ENCODE measurements at places on chromosomes 5 and 9.

GRCh38 chr9:76818271-76818670, 54.0 kb downstream of the PCA3 start:
- DNase-seq, result no peak

DNA sequence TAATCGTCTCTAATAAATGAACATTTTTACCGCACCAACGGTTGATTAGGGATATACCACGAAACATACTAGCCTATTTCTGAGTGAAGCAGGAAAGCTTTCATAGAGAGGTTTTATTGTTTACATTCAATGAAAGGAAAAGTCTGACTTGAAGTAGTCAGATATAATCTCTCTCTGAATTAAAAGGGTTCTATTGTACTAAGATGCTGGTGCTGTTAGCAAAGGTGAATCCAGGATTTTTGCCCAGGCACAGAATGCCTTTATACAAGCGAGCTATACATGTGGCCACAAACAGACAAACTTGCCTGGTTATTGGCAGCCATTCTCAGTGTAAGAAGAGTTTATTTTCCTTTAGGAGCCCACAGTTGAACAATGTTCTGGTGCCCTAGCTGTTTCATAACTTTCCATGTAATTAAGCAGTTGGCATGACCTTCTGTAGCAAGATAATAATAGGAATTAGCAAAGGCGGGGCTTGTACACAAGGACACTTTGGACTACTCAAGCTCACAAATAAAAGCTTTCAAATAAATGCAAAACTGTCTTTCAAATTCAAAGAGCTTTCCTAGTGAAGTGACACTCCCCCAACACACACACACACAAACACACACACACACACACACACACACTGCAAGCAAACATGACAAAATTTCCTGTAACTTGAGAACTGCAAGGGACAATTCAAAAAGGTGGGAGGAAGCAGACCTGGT, 198.7 kb upstream of the MAP3K1 start:
- no peak for DNase-seq

DNA sequence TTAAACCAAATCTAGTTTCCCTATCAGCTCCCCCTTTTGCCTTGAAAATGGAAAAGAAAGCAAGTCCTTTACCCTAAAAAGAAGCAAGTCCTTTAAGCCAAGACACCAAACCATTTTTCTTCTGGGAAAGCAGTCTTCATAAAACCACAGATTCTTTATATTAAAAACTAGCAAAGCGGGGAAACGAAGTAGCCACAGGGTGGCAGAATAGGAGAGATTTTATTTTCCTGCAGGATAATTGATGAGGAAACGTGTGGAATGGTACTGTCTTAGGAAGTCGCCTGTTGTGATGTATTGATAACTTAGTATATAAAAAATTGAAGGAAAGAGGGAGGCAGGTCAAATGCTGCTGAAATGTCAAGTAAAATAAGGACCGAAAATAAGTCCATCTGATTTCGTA, 41.1 kb downstream of the ZNF883 start:
- DNase-seq, result no peak

DNA sequence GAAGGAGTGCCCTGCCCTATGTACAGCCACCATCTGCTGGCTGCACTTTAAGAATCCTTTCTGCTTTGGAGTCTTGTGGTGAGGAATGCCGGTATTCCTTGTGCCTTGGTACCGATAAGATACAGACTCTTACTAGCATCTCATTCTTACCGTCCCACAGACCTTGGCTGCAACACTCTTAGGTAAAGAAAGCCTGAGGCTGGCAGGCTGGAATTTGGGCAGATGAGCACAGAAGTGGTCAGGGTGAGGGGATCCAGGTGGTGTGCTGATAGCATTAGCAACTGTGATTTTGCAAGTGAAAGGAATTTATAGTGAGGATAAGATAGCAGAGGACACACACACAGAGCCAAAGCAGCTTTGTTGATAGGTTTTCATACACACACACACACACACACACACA, 198.1 kb downstream of the ENC1 start:
- no peak for DNase-seq

GRCh38 chr9:105890046-105890822, 195.9 kb downstream of the TMEM38B start:
- DNase-seq, result no peak

- DNase-seq, result no peak
These were observed 40.5 kb upstream of the ANGPTL2 start for GRCh38 chr9:127162864-127163365.

GRCh38 chr5:35004200-35004599, 43.5 kb downstream of the AGXT2 start:
- DNase-seq, result no peak

DNA sequence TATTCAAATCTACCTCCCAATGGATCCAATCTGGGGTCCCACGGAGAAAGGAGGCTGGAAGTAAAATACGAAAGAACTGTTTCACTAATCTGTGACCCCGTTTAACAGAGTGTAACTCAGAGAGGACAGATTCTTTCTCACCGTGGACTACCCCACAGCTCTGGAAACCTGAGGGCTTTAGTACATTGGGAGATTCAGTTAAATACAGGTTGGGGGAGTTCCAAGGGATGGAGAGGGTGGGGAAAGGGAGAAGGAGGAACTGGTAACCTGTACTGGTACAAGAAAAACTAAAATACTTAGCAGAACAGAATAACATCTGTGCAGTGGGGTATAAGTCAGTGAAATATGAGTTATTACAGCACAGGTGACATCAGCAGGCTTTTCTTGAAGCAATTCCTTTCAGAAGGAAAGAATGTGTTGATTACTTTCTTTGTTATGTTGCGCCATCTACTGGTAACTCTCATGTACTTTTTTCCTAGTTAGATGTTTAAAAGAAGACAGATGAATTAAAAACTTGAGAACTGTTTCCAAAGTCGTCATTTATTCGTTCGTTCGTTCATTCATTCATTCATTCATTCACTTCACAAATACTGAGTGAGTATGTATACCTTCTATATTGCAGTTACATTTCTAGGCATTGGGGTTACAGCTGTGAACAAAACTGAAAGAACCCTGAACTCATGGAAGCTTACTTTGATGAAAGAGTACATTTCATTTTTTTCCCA, 30.0 kb upstream of the STOM start:
- DNase-seq, result no peak

DNA sequence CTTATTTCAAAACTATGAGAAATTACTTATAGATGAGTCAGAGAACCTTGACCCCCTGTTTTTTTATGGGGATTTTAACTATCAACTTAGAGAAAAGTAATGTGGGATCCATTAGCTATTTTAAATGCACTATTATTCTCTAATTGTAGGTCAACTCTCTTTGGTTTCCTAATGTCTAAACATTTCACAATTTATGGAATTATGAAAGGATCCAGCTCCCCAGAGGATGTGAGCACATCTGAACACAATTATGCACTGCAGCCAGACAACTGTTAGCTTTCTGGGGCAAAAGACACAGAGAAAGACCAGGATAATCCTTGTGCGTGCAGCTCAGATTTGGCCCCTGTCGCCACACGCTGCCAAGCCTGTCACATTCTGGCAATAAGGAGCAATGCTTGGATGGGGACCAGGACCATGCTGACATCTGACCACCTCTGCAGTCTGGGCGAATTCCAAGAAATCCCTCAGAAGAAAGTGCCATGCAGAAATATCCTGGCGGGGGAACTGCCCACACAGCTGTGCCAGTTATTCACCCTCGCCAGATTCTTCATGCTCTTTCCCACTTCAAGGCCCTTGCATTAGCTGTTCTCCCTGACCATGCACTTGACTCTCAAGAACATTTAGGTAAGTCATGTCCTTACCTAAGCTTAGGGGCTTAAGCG, 22.2 kb upstream of the CMBL start:
- no peak for DNase-seq

- DNase-seq, result no peak
These were observed 1.4 kb downstream of the RAPGEF1 start for GRCh38 chr9:131738293-131739132.

DNA sequence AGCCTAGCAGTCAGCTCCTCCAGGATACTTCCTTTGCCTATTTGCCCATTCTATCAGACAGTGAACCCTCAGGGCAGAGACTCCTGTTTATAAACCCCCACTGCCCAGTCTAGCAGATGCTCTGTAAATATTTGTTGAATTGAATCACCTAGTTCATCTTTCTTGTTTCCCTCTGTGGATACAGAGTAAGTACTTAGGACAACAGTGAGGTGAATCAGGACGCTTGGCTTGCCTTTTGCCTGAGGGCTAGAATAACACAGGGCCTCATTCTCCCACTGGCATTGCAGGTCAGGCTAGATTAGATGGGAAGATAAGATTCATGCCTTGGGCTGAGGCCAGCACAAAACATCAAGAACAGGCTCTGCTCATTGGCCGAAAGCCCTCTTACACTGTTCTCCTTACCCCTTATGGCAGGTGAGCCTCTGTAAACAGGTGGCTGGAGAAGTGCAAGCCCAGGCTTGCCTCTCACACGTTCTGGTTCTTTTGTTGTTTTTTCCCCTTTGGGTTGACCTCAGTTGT, 22.2 kb downstream of the TNFSF8 start:
- DNase-seq, result no peak

DNA sequence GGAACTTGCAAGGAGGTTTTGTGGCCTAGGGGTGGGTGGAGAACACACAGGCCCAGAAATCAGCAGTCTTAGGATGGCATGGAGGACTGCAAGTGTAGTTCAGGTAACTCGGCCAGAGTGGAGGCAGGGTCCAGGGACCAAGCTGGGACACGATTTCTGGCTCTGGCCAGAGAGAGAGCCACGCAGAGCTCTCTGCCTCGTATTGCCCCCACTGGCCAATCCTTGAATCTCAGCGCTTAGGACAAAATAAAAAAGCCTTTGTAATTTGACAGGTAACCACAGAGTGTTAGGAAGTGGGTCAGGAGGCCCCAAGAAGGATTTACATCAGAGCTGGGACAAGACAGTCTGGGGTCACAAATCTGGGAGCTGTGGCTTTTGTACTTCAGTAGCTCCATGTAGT, 11.7 kb downstream of the MAP3K1 start:
- DNase-seq, result no peak

DNA sequence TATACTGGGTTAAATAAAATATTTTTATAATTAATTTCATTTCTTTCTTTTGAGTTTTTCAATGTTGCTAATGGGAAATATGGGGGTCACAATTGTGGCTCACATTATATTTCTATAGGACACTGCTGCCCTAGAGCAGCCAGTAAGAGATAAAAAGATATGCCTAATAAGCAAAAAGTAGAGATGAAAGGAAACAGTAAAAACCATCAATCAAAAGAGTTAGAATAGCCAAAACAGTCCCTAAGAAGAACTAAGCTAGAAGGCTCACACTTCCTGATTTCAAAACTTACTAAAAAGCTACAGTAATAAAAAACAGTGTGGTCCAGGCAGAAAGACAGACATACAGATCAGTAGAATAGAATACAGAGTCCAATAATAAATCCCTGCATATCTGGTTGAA, 104.4 kb downstream of the FANCC start:
- no peak for DNase-seq

DNA sequence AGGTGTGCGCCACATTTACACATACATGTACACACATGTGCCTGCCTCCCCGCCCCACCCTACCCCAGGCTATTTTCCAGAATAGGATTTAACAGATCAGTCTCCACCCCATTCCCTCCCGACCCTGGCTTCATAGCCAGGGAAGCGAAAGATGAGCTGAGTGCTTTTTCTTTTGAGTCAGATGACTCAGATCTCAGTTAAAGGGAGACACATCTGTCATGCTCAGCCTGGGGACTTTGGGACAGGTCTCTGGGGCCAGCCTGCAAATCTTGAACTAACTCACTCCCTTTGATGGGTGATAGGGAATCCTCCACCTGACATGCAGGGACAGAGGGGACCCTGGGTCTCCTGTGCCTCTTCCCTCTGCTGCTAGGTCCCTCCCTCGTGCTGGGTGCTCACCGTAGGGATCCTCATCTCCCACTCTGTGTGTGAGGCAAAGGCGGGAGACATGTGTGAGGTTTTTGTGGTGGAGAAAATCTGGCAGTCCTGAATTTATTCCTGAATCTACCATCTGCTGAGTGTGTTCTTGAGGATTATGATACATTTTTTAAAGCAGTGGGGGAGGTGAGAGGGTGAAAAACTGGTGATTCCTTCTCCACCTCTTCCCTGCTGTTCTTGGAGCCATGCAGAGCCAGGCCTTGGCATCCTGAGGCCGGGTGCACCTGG, 37.7 kb downstream of the NEUROG1 start:
- DNase-seq, result no peak

- DNase-seq, result no peak
These were observed 62.7 kb upstream of the GGTA1 start for GRCh38 chr9:121562301-121562700.

GRCh38 chr5:15647251-15647650, 147.3 kb downstream of the FBXL7 start:
- no peak for DNase-seq

GRCh38 chr5:175335691-175336090, 108.3 kb downstream of the DRD1 start:
- no peak for DNase-seq

- DNase-seq, result no peak
These were observed 406.9 kb downstream of the KDM4C start for GRCh38 chr9:7164440-7165330.

DNA sequence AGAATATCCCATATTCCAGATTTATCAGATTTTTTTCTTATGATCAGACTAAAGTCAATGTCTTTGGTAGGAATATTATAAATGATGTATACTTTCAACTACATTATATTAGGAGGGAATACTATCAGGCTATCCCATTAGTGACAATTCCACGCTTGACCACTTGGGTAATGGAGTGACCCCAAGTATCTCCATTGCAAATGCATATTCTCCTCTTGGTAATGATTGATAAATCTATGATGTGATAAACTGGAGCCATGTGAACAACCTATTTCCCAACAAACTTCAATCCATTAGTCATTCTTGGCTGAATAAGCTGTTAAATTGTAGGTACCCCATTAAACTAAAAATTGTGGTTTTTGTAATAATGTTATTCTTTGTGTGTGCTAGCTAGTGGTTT, 12.2 kb upstream of the MPDZ start:
- no peak for DNase-seq

- no peak for DNase-seq
These were observed 38.8 kb downstream of the SFXN1 start for GRCh38 chr5:175516933-175517823.

- no peak for DNase-seq
These were observed 1.7 kb upstream of the PTPN3 start for GRCh38 chr9:109499631-109500410.

GRCh38 chr9:13942695-13943094, 371.2 kb downstream of the NFIB start:
- DNase-seq, result no peak

DNA sequence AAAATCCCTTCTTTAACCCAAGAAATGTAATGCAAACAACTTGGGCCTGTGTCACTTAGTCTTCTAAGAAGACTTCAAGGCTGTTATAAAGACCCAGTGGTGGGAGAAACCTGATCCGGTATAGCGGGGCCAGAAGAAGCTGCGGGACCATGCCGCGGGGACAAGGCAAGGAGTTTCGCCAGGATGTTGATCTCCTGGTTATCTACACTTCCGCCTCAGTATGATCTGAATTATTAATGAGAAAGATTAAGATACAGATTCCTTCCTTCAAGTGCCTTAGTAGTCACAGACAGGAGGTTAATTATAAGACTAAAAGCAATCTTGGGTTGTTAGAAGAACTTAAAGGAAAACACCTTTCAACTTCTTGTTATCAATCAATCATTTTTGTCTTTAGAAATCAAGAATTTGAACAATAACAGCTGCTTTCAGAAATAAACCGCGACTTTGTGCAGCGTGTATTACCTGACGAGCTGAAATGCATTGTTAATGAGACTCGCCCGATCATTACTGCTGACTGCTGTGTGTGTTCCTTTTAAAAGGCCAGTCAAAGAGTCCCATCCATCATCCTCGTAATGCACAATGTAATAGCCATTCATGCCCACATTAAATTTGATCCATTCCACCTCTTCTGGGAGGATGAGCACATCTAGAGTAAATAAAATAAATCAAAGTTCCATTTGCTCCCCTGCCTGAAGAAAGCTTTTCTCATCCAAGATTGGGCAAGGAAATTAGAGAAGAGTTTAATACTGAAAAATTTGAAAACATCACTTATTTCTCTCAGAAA, 22.2 kb downstream of the ERAP1 start:
- DNase-seq, result no peak
